Right hindlimb (tissue), 1 donor: ENCODE measurements at places on chromosomes 13 and 19.

DNA sequence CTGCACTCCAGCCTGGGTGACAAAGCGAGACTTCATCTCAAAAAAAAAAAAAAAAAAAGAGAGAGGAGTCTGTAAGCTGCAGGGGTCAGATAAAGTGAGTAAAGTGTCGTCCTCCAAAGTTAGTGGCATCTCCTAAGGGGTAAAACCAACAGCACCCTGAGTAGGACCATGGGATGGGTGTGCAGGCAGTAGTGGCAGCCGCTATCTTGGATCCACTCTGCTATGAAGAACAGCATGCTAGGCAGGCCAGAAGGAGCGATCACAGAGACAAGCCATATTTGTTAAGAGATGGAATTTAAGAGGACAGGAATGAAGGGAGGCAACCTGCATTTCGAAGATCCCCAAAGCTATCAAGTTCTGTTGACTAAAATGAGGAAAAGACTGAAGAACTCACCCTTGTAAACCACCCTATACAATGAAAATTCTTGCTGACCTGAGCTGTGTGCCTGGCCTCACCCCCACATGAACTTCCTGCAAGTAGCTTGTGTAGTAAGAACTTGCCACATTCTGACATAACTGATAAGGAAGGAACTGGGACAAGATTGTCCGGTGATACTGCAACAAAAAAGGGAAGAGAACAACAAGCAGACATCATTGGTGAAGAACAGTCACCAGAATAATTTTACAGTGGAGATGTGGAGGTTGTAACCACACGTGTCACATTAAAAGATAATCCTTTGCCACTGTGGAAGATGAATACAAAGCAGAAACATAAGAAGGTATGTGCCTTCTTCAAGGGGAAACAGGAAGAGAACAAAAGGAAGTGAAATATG lies 16.2 kb downstream of the DPY19L3 start:
- no peak for DNase-seq

DNA sequence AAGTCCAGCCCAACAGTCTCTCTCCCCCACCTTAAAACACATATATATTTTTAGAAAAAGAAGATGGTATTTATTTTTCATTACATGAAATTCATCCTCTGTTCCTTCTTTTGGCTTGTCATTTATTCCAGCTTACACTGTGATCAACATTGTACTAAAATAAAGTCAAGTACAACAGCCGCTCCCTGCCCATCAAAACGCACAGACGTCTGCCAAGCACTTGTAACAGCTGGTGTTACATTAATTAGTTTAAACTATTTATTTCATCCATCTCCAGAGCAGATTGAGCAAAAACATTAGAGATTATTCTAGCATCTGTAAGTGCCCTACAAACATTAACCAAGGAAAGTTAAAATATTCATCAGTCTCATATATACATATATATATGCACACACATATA lies 350.5 kb downstream of the DACH1 start:
- no peak for DNase-seq

DNA sequence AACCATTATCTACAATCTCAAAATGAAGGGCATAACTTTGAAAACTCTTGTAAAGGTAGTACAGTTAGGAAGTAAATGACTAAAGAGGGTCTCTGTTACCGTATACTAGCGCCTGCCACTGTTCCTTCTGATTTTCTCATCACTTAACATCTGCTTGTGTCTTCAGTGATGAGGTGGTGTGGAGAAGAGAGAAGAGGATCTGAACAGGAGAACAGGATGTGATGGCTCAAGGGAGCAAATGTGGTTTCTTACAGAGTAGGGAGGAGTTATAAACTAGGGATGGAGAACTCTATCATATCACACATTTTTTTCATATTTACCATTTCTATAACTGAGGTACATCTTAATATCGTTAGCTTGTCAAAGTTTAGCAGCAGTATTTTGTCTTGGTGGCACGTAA lies 1.1 kb downstream of the KCTD4 start:
- peak; percentile 27 for DNase-seq

DNA sequence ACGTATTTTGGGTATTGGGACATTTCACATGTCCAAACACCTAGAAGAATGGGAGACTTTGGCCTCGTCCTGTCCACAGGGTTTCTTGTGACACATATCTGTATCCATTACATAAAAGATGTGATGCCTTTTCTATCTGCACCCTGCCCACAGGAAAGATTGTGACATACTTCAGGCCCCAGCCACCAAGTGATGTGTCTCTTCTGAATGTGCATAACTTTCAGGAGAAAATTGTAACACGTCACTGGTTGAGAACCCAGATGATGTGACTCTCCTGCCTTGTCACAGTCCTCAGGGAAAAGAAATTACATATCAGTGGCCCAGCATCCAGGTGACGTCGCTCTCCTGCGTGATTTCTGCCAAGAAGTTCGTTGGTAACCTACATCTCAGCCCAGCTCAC lies 21.0 kb upstream of the ZNF681 start:
- DNase-seq = no peak

DNA sequence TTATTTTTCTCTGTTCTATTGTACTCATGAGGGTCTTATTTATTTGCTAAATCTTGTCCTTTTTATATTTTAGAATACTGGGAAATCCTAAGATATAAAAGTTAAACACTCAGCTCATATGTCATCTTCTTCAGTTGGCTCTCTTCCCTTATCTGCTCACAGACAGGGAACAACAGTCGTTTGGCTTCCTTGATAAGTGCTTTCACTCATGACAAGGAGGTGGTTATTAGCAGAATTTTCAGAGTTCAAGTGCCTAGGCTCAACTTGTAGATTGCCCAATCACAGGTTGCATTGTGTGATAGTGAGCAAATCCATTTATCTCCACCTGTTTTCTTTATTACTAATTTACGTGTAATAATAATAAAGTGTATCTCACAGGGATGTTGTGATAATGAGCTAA lies 620.3 kb upstream of the PCDH20 start:
- DNase-seq = no peak

- no peak for DNase-seq
Measured at GRCh38 chr19:19630426-19630825, 2.4 kb upstream of the LPAR2 start.

DNA sequence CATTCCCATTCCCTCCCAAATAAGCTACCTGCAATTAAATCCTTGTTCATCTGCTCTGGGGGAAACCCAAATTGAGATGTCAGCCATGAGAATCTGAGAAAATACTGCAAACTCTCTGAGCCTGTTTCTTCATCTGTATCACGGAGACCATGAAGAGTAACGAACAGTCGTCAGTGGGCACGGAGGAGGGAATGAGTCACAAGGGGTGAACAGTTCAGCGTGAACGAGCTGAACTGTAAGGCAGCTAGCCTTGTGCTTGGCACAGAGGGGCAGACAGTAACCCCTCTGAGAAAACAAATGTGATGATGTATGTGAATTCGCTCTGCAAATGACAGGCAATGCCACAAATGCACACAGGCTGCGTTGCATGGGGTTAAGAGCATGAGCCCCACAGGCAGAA lies 288.7 kb downstream of the FOXO1 start:
- DNase-seq = no peak

GRCh38 chr13:38602266-38602665 lies 84.6 kb upstream of the FREM2 start:
- no peak for DNase-seq

GRCh38 chr13:91158017-91158395 lies 189.5 kb upstream of the MIR17HG start:
- no peak for DNase-seq

DNA sequence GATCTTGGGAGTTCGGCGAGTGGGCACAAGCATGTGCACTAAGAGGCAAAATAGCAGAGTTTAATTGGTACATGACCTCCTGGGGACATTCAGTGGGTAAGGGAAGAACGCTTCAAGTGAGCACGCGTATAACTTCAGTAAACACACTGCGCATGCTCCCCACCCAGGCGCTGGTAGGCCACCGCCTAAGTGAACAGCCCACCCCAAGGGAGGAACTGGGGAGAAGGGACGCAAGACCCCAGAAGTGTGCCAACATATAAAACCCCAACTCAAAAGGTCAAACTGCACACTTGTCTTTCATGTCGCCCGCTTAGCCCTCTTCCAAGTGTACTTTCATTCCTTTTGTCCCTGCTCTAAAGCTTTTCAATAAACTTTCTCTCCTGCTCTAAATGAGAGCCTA lies 10.5 kb upstream of the NTN5 start:
- peak; percentile 71 for DNase-seq

- DNase-seq = no peak
Measured at GRCh38 chr13:64910096-64910495, 2320.0 kb downstream of the PCDH9 start.

DNA sequence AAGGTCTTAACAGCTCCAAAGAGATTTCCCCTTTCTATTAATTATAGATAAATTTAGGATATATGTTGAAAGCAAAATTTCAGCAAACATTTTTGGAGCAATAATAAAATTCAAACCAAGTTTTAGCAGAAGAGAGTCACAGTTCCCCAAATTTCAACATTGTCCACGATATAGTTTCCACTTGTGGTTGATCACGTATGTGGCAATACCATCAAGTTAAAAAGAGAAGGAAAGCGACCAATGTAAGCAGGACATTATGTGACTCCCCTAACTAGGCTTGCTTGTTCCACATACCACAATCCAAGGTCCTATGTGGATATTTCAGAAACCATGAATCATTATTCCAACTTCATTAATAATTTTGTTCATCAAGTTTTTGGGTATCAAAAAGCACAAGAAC lies 52.8 kb downstream of the ELF1 start:
- no peak for DNase-seq

DNA sequence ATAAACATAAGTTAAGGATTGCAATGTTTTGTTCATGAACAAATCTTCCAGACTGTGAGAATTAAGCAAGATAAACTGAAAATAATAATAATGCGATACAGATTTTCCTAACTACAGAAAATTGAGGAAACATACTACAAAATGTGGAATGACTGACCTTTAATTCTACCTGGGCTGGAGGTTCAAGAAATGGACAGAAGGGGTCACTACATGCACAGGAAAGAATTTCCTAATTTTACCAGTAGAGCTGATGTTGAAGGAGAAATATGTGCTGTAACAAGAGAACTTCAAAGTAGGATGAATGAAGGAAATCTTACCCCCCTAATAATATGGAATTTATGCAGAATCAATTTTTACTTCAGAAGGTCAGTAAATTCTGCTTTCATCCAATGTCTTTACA lies 62.3 kb downstream of the ZNF627 start:
- no peak for DNase-seq

- no peak for DNase-seq
Measured at GRCh38 chr19:38270587-38271167, 6.3 kb downstream of the SPINT2 start.

DNA sequence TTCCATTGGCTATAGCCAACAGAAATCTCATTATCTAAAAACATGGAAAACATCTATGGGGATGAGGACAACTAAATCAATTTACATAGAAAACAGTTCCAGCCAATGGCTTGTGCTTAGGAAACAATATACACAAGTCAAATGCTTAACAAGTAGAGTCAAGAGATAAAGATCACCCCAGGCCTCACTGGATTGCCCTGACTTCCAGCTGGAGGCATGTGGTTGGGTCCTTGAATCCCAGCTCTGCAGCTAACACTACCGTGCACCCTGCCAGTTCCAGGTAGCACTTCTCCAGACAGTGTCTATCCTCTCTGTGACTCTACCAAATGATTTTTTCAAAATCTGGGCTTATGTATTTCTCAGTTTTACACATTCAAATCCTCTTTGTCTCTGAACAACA lies 80.2 kb downstream of the DOCK9 start:
- DNase-seq = no peak

DNA sequence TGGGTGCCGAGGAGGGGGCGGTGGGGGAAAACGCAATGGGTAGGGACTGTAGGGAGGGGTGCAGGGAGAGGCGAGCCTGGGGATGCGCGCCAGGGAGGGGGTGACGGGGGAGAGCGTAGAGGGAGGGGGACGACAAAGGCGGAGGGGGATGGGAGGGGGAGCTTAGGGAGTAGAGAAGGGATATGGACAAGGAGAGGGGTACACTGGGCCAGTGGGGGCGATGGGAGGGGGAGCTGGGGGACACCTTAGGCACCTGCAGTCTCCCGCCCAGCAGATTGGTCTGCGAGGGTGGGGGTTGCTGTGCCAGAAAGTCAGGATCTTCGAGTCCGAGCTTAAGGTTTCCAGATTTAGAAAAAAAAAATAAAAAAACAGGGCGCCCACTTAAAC lies 15.7 kb downstream of the CCDC124 start:
- no peak for DNase-seq

DNA sequence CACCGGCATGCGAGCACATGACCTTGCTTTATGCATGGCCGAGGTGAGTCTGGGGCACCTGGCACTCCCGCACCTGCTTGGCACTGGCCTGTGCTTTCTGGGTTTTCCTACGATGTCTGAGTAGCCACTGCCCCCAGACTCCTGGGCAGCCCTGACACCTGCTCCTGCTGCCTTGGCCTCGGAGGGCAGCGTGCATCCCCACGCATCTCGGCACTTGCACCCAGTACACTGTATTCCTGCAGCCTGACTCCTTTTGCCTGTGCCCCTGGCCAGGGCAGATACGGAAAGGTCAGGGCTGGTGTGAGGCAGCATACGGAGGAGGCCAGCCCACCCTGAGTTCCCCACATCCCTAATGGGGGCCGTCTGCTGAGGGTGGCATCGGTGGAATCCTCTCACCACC lies 340.6 kb downstream of the TEX29 start:
- DNase-seq = peak; percentile 7

GRCh38 chr13:99871249-99871898 lies 100.2 kb downstream of the ZIC5 start:
- no peak for DNase-seq

GRCh38 chr13:113555141-113555540 lies 29.4 kb upstream of the TFDP1 start:
- DNase-seq = no peak

DNA sequence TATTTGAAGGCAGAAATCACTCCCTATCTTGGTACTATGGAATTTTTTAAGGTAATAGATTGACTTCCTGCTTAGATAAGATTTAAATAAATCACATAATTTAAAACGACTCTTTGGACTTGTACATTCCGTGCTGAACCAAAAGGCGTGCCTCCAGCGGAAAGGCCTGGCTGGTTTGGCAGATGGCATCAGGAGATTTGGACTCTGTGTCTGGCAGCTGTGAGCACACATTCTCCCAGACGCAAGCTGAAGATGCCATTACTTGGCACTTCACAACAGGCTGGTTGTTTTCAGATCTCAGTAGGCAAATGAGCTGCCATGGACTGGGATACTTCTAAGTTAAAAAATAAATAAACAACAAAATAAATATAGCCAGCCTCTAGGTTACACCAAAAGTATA lies 104.5 kb upstream of the SLC15A1 start:
- peak; percentile 53 for DNase-seq
